Uterine smooth muscle cell (primary cell): ENCODE measurements at places on chromosomes 12 and 14. TPM values are rescaled to one million over a fixed set of nuclear protein-coding genes. Genes with fewer than 3 reads are reported as not detected.

PLEKHG7 gene
- not detected in 2 replicates for total RNA-seq

ACTN1 gene
- 360 and 441 TPM in 2 replicates for total RNA-seq

SRGAP1 gene
- 17.0 and 23.4 TPM in 2 replicates for total RNA-seq

EIF2S3B gene
- total RNA-seq: 1.2 and 12.6 TPM in 2 replicates
